ENCODE measurements at places on chromosomes 3 and 15.
A peak's percentile ranks its signal among the peaks of the same experiment; 100 is the strongest.

- DNase-seq = no peak
Observed at GRCh38 chr15:28915041-28915810, 29.5 kb downstream of the APBA2 start.

- DNase-seq = no peak
Observed at GRCh38 chr15:89009080-89009479, 79.2 kb upstream of the ABHD2 start.

DNA sequence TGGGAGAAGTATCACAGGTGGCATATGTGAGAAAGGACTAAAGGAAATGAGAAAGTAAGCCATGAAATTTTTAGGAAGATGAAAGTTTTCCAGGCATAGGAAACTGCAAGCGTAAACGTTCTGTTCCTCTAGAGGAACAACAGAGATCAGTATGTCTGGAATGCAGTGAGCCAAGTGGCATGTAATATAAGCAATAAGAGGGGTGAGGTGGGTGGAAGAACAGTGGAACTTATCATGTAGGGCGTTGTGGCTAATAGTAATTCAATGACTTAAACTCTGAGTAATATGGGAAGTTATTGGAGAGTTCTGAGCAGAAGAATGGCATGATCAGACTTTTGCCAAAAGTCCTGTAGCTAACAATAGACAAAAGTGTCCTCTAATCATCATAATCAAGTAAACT is 902.9 kb downstream of the EPHA3 start:
- peak; percentile 14 for DNase-seq

DNA sequence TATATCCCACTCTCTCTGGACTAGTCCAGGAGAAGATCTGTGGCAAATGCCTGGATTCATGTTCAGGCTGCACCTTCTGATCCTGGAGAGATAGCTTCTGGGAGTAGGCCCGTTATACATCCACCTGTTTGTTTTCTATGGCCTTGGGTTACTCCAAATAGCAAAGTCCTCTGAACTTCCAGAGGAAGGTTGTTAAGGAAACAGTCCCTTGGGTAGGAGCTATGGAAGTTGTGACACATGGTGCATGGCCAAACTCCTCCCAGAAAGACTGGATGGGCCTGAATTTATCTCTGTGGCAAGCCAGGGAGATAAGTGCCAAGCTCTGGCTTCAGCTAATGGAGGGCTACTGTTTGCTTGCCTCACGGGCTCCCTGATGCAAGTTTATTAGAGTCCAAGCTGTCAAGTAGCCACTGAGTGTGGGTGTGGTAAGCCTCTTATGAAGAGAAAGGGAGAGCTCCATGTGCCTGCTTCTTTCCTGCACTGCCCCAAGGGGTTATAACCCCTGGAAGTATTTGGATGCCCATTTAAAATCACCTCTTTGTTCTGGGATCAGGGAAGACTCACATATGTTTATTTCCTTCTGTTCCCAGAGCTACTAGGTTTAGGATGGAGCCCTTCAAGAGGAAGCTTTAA is 328.7 kb upstream of the ATP11B start:
- no peak for DNase-seq

- peak; percentile 5 for DNase-seq
Observed at GRCh38 chr15:26095710-26096330, 232.7 kb upstream of the ATP10A start.

- DNase-seq = no peak
Observed at GRCh38 chr3:177860184-177860583, 662.9 kb upstream of the TBL1XR1 start.
